Fibroblast of skin of back (primary cell): ENCODE measurements at places on chromosomes 16 and 17.

- no peak for DNase-seq
These were observed 6.2 kb upstream of the SPNS3 start for GRCh38 chr17:4427505-4427904.

GRCh38 chr17:37147301-37147812 is 198.6 kb downstream of the AATF start:
- DNase-seq = peak; percentile 37

DNA sequence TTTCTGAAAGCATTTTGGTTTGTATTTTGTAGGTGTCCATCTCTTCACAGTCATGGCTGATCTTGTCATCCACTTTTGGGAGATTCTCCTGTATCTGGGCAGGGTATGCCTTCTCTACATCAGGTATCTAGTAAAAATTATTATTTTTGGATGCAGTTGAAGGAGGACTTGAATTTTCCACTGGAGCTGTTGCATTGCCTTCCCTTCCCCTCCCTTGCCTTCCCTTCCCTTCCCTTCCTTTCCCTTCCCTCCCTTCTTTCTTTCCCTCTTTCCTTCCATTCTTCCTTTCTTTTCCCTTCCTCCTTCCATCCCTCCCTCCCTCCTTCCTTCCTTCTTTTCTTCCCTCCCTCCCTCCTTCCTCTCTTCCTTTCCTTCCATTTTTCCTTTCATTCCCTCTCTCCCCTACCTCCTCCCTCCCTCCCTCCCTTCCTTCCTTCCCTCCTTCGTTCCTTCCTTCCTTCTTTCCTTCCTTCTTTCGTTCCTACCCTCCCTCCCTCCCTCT is 33.8 kb upstream of the CPHXL start:
- no peak for DNase-seq

GRCh38 chr17:78291944-78292910 is 60.8 kb downstream of the TMEM235 start:
- DNase-seq = no peak

DNA sequence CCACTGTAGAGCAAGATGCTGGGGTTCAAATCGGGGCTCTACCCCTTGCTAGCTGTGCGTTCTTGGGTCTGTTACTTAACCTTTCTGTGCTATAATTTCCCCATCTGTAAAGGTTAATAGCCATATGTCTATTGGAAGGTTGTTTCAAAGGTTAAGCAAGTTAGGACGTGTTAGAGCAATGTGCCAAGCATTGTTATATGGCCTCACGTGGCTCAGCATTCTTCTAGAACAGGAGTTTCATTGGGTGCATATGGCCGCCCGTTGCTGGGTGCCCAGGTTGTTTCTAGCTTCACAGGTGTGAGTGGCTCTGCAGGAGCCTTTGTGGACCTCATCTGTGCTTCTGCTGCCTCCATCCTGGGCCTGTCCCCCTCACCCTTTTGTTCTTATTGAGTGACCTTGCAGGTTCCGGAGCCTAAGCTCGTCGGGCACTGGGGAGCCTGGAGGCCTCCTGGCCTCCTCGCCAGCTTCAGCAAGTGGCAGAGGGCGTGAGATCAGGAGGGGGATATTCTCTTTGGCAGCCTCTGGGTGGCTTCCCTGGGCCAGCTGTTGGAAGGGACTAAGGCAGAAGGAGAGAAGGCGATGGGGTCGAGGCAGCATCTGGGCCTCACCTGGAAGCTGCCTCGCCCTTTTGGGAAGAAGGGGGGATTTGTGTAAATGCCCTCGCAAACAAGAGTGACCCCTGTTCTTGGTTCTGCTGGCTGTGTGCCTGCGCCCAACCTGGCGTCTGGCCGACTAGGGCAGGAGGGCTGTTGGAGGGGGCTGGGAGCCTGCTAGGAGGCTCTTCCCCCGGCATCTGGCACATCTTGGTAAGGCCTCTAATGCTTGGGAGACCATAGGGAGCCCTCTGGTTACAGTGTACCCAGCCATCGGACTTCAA is 80.2 kb upstream of the CIBAR2 start:
- DNase-seq = no peak

DNA sequence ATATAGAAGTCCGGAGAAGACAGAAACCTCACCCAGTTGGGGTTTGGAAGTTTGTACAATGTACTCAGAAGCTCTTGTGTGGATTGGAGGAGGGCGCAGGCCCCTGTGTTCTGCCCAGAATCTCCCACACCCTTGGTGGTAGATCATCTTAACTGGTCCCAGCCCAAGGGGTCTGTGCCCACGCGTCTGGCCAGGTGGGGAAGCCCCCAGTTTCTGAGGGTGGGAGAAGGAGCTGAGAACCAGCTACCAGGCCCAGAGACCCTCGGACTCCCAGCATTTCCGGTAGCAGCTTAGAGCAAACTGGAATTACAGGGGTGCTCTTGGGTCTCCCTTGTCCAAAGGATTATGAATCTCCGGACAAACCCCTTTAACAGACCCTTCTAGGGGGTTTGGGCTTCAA is 2.3 kb upstream of the PPP1R9B start:
- DNase-seq = no peak

DNA sequence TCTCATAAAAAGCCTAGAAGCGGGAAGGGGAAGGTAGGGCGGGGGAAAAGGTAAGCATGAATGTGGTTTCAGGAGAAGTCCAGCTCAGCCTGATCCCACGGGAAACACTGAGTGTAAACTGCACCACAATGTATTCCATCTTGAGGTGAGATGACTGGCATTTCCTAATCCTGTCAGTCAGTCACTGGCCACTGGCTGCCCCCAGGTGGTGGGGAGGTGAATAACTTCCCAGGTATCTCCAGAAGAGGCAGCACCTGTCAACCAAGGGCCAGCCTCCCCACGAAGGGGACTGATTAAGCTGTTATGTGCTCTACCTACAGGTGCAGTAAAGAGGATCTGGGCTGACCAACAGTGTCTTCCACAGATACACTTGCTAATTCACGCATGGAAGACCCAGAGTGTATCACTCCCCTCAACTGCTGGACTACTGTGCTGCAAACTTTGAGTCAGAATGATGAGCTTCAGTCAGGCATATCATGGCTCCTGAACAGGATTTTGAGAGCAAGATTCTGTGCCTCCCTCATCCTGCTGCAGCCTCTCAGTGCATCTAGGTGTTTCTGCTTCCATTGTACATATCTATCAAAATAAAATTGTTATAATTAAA is 108.5 kb upstream of the CCL2 start:
- DNase-seq = no peak

DNA sequence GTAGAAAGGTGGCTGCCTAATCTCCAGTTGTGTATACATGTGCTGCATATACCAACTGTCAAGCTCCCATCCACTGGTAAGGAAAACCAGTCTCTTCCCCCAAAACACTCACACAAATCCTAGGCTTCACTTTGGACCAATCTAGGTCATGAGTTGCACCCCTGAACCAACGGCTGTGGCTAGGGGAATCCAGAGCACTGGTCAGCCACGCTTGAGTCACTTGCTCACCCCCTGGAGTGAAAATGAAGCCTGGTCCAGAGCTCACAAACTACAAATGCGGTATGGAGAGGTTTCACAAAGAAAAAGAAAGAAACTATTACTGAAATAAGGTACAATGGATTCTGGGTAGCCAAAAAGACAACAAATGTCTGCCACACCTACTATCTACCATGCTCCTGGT is 66.1 kb upstream of the NLK start:
- DNase-seq = no peak

GRCh38 chr17:41406205-41406604 is 8.8 kb upstream of the KRT31 start:
- peak; percentile 18 for DNase-seq

- DNase-seq = peak; percentile 94
These were observed 80.0 kb upstream of the HNF1B start for GRCh38 chr17:37824534-37825485.

DNA sequence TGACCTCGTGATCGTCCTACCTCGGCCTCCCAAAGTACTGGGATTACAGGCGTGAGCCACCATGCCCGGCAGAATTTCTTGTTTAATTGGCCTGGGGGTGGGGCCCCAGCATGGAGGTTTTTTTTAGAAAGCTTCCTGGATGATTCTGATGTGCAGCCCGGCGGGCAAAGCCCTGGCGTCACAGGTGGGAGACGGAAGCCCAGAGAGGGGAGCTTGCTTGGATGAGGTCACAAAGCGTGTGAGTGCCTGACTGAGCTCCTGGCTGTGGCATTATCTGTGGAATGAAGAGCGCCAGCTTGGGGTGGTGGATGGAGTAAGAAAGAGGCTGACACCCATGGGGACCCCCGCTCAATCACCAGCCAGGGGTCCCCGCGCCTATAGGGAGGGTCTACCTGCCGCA is 4.1 kb downstream of the VASN start:
- DNase-seq = no peak

- no peak for DNase-seq
These were observed 201.5 kb upstream of the AXIN2 start for GRCh38 chr17:65762973-65763372.

DNA sequence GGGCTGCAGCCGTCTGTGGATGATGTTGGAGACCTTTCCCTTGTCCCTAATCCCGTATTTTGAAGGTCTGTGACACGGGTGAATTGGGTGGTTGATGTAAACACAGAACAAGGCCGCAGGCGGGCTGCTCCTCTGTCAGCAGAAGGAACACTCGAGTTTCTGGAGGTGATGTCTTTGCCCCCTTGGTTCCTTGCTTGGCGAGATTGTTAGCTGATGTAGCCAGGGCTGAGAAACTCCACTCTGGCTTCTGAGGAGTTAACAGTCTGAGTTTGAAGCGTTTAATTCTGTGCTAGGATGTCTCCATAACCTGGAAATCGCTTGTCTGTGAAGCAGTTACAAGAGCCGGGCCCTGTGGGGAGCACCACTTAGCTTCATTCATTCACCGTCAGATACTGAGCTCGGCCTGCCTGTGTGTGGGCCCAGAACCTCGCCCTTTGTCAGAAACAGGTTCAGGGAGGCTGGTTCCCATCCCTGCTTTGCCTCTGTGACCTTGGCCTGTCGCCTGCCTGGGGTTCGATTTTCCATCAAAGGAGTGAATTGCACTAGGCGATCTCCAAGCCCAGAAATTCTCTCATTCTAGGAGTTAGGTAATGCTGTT is 1.3 kb downstream of the MAPK8IP3 start:
- peak; percentile 12 for DNase-seq

- DNase-seq = no peak
These were observed 14.8 kb upstream of the NUDT16L1 start for GRCh38 chr16:4678596-4678995.

- DNase-seq = no peak
These were observed 415.3 kb upstream of the C16orf82 start for GRCh38 chr16:26651464-26651863.

DNA sequence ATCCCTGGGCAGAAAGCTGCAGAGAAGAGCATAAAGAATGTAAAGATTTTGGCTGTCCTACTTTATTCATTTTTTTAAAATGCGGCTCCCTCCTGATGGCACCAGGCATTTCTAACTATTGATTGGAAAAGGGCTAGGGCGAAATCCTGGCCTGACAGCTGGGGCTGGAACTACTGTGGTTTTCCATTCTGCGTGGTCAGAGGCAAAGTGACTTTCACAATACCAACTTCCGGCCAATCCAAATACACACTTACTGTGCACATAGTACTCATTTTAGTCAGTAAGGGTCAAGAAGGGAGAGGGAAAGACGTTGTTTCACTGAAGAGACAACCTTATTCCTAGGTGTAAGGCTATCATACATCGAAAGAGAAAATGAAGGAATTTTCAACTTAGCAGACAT is 113.8 kb upstream of the PMFBP1 start:
- no peak for DNase-seq

DNA sequence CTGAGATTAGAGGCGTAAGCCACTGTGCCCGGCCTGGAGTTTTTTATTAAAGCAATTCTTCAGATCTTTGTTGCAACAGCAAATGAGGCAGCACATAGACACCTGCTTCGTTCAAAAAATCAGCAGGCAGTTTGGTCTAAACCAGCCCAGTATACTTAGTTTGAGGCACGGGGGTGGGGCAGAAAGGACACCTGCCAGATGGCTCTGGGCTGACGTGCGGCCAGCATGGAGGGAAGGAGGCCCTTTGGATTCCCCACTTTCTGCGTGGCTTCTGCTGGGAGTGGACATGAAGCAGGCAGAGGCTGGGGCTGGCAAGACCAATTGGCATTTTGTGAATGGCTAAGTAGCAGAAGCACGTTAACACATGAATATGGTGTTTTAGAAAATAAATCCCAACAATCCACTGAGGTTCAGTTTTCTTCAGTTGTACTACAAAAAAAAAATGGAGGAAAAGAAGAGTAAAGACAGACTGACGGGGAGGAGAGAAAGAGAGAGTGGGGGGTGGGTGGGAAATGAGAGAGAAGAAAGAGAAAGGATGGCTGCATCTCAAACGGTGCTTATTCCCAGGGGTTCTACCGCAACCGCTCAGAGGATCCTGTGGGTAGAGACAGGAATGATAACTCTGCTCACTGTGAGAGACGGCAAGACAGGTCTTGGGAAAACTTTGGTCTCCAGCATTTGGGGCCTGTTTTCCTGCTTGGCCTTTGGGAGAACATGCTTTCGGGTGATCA is 16.3 kb downstream of the C16orf46 start:
- no peak for DNase-seq

GRCh38 chr17:80029258-80029974 is 6.3 kb downstream of the TBC1D16 start:
- peak; percentile 85 for DNase-seq

GRCh38 chr17:47120521-47121095 is 68.5 kb downstream of the CDC27 start:
- DNase-seq = peak; percentile 85

DNA sequence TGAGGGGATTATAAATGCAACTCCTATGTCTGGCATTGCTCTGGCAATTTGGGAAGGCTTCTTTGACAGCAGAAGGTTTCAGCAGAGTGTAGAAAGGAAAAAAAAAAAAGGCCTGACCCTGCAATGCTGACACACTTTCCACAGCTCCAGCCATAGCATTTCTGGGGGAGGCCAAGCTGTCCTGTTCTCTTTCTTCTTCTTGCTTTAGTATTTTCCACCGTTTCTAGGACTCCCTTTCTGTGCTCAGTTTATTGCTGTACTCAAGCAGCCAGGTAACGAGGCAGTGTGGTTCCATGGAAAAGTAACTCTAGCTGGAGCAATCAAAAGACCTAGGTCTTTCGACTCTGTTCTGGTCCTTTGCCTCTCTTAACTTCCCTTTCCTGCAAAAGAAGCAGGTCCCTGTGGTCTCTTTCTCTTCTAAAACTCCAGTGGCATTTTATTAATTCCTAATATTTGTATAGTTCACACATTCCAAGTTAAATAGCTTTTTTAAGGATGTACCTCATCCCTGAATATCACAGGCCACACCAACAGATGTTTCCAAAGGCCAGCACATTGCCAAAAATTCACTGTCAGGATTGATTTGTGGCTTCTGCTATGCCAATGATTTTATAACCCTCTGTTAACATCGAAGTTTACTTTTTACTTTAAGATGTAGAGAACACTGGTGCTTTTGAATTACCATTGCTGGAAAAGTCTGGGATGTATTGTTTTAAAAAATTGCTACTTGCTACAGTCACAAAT is 90.3 kb upstream of the BCAR1 start:
- no peak for DNase-seq

DNA sequence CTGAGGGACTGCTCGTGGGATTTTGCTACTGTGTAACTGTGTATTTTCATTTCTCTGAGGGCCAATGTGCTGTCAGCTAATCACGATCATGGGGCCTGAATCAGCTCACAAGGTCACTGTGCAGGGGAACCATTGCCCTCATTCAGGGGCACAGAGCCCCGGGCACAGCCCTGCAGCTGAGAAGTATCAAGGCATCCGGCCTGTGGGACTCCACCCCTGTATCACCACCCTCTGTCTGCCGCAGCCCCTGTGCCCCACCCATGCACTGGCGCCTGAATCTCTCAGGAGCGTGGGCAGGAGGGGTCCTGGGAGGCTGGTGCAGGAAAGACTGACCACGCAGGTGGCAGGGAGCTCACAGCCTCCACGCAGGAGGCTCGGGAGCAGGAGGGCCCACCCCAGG is 43.4 kb upstream of the RASD1 start:
- no peak for DNase-seq

- peak; percentile 36 for DNase-seq
These were observed 82.9 kb upstream of the RCVRN start for GRCh38 chr17:9987779-9988585.

GRCh38 chr16:88309908-88310265 is 72.9 kb upstream of the ZNF469 start:
- DNase-seq = no peak
